ENCODE measurements at places on chromosomes 12 and 14.
A peak's percentile ranks its signal among the peaks of the same experiment; 100 is the strongest.

DNA sequence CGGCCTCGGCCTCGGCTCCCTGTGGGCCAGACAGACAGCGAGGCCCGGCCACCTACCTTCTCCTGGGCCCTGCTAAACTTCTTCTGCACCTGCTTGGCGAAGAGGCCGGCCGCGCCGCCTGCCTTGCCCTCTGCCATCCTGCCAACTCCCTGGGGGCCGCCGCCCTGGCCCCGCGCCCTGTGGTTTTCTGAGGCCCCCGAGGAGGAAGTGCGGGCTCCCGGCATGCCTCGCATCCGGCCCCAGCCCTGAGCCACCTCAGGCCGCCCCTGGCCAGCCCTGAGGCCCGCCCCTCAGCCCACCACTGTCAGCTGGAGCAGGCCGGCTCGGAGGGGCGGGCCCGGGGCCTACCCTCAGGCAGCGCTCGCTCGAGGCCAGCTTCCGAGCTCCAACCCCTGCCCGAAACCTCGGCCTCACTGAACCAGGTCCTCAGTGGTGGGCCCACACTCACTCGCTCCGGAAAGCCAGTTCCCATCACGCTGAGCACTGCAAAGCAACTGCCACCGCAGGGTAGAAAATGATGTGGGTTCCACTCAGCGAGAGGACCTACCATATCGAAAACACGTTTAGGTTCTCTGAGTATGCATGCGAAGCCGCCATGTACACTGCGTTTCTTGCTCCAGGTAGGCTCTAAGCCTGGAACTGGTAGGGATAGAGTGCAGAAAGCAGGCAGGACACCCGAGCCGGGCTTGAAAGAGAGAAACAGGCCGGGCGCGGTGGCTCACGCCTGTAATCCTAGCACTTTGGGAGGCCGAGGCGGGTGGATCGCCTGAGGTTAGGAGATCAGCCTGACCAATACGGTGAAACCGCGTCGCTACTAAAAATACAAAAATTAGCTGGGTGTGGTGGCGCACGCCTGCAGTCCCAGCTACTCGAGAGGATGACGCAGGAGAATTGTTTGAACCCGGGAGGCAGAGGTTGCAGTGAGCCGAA lies at the start of gene BIN2:
Gene BIN2 (minus strand): TSS at position 209 of the 930 bp plus-strand sequence. CDS start 72 bp downstream, at position 137.
- peak; percentile 61 for DNase-seq

DNA sequence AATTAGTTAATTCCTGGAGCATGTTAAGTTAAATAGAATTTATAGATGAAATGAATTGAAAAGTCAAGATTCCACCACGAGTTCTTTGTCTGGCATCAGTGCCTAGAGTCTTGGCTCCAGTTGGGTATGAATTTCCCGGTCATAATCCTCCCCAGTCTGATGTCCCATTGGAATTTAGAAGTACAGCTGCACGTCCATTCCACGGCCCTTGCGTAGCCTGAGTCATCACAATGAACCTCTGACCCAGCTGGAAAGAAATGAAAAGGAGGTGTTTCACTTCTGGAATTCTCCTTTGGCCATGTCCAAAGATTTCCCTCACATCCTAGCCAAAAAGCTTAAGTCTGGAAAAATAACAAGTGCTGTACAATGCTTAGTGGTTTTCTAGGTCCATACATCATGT lies 122.7 kb downstream of the KICS2 start:
- DNase-seq = no peak

DNA sequence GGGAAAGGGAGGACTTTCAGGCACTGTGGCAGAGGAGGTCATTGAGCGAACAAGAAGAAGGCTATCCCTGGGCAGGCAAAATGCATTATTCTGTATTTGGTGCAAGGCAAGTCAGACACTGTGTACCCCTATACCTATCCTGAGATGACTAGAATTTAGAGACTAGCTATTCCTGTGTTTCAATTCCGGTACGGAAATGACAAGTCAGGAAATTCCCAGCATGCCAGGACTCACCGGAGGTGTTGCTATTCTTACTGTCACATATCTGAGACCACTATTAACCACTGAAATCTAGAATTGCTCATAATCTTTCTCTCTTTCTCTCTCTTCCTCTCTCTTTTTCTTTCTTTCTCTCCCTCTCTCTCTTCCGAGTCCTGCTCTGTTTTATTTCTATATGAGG lies 297.1 kb downstream of the PDZRN4 start:
- no peak for DNase-seq

- no peak for DNase-seq
Measured at GRCh38 chr12:120791669-120792176, 66.1 kb downstream of the ACADS start.

DNA sequence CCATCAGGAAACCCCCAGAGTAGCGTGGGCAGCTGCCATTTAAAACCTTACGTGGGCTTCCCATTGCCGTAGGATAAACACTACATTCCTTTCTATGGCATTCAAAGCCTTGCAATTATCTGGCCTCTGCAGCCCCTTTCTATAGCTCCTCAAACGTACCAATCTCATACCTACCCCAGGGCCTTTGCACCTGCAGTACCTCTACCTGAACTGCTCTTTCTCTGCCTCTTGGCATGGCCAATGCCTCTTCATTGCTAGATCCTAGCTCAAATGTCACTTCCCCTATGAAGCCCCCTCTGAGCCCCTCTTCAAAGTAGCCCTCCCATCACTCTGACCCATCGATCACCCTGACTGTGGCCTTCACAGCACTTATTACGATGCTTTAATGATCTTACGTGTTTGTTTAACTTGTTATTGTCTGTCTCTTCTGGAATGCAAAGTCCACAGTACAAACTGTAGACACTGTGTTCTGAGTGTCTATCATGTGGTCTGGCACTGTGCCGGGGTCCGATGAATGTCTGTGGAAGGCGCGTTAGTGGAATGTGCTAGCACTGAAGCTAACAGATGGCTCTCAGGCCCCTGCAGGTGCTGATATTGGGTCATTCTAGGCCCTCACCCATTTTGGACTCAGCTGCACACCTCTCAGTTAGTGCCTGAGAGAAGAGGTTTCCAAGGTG lies 157.3 kb upstream of the NOS1 start:
- DNase-seq = no peak

DNA sequence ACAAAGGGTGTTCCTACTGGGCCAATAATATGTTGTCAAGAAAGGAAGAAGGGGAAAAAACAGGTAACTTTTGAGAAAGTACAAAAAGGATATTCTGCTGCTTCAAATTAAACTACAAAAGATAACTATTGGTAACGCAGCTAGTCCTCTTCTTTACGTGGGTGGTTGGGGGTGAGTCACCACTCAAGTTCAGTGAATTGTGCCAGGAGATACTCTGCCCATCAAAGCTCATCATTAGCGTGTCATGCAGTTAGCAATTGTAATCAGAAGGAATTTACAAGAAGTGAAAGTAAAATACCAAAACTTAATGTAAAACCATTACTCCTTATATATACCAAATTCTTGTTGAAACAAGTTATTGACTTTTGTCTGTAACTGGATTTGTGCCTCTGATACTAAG lies 342.0 kb downstream of the NPAS3 start:
- DNase-seq = no peak
